ENCODE measurements at places on chromosomes 5 and 9. TPM values are rescaled to one million over a fixed set of nuclear protein-coding genes. Genes with fewer than 3 reads are reported as not detected.

The CDC37L1 gene
- total RNA-seq = 39.9 TPM

The SGCD gene
- total RNA-seq = 3.3 TPM

The KIF3A gene
- 95.8 TPM for total RNA-seq

The LCN6 gene
- total RNA-seq = not detected

The CCDC180 gene
- total RNA-seq = 9.8 TPM

The TLR4 gene
- total RNA-seq = 4.9 TPM

Data from frontal cortex (tissue), 4 donors.